ENCODE measurements at places on chromosomes 6 and 20. TPM values are rescaled to one million over a fixed set of nuclear protein-coding genes. Genes with fewer than 3 reads are reported as not detected.

- DNase-seq = peak; percentile 84
- peak overlapping the region; percentile 99 for H3K27ac ChIP-seq
- H3K4me1 ChIP-seq = peaks cover 41% of the 10 kb centered on the region
- no peaks in the 10 kb centered on the region for H3K36me3 ChIP-seq
- H3K27me3 ChIP-seq = no peaks in the 10 kb centered on the region
Observed at GRCh38 chr6:30782425-30783014, 38.2 kb upstream of the IER3 start.

DNA sequence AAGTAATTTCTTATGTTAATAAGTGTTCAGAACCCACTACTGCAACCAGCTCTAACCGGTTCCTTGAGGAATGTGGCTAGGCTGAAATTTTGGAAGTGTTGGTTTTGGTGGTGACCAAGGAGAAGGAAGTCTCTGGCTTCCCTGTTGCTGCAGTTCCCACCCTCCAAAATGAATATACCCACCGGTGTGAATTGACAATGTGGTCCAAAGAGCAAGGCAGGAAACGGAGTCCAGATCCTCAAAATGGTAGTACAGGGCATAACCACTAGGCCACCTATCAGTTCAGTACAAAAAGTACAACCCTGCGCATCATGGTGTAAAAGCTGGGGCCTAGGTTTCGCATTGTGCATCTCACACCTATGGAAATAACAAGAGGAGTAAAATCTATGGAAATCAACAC, 2.8 kb downstream of the ADNP start:
- no peak overlapping the region for H3K4me3 ChIP-seq
- no peaks in the 10 kb centered on the region for H3K27me3 ChIP-seq
- DNase-seq = no peak
- peaks cover 9% of the 10 kb centered on the region for H3K36me3 ChIP-seq
- peaks cover 18% of the 10 kb centered on the region for H3K4me1 ChIP-seq

Gene IMPG1
- 0.22 TPM for total RNA-seq

DNA sequence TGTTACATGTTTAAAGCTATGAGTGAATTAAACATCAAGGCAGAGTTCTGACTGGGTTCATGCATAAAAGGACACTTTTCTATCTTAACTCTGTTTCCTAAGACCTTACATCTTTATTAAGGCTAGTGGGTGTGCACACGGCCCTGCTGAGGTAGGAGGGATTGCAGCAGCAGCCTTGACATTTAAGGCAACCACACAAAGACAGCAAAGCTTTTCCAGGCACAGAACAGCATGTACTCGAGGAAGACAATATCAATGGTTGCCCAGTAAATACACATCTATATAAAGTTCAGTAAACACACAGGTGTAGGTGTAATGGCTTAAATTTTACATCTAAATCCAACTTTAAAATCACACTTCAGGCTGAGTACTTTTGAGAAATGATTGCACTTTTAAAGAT, 79.8 kb upstream of the LOC128125822 start:
- DNase-seq = no peak
- H3K27me3 ChIP-seq = no peaks in the 10 kb centered on the region
- no peaks in the 10 kb centered on the region for H3K36me3 ChIP-seq
- no peaks in the 10 kb centered on the region for H3K4me1 ChIP-seq
- H3K4me3 ChIP-seq = no peak overlapping the region

DNA sequence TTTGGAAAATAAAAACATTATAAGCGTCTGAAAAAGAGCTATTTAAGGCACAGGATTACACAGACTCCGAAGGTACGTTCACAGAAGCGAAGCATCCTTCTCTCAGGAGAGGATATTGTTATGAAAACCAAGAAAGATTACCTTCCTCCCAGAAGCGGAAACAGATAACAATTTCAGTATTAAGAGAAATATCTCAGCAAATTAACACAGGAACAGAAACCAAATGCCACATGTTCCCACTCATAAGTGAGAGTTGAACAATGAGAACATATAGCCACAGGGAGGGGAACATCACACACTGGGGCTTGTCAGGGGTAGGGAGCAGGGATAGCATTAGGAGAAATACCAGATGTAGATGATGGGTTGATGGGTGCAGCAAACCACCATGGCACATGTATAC, 109.7 kb downstream of the CDK19 start:
- no peaks in the 10 kb centered on the region for H3K27me3 ChIP-seq
- H3K4me1 ChIP-seq = no peaks in the 10 kb centered on the region
- no peaks in the 10 kb centered on the region for H3K36me3 ChIP-seq
- no peak for DNase-seq
- no peak overlapping the region for H3K27ac ChIP-seq

DNA sequence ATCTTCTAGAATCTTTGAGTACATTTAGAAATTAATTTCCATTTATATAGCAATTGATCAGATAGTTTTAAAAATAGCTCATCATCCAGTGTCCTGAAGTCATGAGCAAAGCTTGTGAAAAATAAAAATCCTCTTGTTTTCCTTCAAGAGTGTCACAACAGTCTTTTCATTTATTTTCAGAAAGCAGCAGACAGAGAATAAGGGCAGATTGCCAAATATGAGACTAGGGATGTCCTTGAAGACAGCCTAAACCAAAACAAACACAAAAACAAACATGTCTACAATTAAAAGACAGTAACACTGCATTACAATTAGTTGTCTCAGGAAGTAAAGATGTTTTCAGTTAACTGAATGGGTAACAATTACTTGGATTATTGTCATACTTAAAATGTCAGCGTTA, 682.8 kb downstream of the TFAP2A start:
- DNase-seq = peak; percentile 2
- H3K27ac ChIP-seq = no peak overlapping the region
- H3K4me3 ChIP-seq = no peak overlapping the region
- H3K27me3 ChIP-seq = no peaks in the 10 kb centered on the region
- no peaks in the 10 kb centered on the region for H3K36me3 ChIP-seq

Gene SLC22A7
- total RNA-seq = not detected
